ENCODE measurements at places on chromosomes 6 and 20.

GRCh38 chr20:37388831-37389230, 42.9 kb downstream of the SRC start:
- H3K4me3 ChIP-seq, result no peak overlapping the region
- H3K27ac ChIP-seq, result no peak overlapping the region
- no peaks in the 10 kb centered on the region for H3K27me3 ChIP-seq
- peaks cover 12% of the 10 kb centered on the region for H3K4me1 ChIP-seq

DNA sequence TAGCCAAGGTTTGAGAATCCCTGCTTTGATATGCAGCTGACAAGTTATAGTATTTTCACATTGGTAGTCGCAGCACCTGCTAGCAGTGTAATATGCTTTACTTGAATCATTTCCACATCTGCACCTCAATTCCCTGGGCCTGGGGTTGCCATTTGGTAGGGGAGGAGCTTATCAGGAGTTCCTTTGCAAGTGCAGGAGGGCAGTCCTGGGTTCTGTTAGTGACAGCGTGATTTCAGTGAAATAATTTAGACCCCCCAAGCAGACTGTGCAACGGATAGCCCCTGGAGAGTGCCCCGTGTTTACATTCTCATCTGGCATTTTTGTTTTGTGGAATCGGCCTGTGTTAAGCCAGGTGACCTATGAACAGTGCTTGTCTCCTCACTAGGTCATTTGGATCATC, 6.0 kb downstream of the RAB5IF start:
- no peak for DNase-seq
- no peak overlapping the region for H3K4me3 ChIP-seq
- H3K4me1 ChIP-seq, result peaks cover 20% of the 10 kb centered on the region
- H3K36me3 ChIP-seq, result peaks cover 85% of the 10 kb centered on the region

DNA sequence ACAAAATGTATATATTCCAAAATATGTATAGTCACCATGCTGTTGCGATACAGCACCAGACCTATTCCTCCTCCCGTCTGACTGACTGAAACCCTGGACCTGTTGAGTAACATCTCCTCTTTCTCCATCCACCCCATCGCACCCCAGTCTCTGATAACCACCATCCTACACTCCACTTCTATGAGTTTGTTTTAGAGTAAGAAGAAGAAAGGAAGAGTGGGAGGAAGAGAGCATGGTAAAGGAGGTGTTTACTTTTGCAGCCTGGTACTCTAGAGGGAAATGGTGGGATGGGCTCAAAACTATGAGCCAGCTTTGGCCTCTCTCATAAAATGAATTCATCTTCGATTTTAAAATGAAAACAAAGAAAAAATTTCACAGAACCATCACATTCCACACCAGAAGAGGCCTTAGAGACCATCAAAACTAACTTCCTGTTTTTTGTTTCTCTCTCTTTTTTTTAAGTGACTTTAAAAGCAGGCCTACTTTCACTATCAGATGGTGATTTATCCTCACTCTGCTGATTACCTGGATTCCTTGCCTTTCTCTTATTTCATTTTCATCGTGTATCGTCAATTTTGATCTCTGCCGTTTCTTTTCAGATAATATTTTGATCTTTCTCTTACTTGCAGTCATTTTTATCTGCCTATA, 16.8 kb upstream of the FUCA2 start:
- H3K4me1 ChIP-seq, result peaks cover 6% of the 10 kb centered on the region
- no peak overlapping the region for H3K4me3 ChIP-seq
- no peaks in the 10 kb centered on the region for H3K27me3 ChIP-seq
- no peak for DNase-seq
- H3K36me3 ChIP-seq, result no peaks in the 10 kb centered on the region

DNA sequence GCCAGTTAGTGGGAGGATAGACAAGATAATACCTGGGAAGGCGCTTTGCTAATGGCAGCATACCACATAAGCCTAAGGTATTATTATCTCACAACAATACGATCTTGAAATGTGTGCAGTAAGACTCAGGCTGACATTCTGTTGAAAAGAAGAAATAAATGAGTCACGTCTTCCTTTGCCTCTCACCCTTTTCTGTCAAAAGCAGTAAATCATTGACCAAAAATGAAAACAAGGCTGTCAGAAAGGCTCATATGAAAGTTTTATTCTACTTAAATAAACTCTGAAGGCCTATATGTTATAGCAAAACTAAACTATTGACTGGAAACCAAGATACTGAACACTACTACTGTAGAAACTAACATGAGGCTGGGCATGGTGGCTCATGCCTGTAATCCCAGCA, 43.1 kb upstream of the IL20RA start:
- H3K4me3 ChIP-seq, result no peak overlapping the region
- no peaks in the 10 kb centered on the region for H3K4me1 ChIP-seq
- no peak overlapping the region for H3K27ac ChIP-seq
- no peak for DNase-seq

DNA sequence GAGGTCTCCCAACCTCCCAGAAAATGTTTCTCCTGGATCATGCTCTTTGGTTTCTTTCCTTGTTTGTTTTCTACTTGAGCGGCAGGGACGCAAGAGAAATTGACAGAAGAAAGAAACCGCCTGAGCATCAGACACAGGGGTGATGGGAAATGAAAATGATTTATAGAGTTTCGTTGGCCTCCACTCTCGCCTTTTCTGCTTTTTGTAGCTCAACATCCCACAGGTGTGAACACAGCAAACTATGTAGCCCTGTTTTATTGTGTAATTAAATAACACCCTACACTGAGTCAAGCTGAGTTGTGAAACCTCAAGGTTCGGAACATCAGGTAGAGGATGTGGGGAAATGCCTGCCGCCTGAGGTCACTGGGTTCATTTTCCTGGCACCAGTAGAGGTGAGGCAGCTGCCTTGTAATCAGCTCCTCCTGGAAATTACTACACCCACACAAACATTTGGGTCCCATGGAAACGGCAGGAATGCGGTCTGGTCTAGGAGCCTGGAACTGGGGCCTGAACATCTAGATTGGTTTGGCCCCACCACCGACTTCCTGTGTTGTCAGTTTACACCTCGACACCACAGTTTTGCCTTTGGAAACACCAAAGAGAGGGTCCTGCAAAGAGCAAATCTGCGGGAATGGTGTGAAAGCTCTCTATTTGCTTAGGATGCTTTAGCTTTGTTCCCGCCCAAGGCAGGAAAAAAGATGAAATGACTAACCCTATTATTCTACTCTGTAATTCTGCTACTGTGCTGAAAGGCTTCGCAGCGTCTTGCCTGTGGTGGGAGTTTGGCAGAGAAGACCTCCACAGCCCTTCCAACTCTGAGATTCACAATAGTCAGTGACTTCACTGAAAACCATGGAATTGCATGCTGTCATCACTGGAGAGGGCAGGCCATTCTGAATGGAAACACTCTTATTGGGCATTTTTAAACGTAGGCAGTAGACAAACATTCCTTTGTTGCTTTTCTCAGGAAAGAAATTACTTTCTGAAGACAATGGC, 53.0 kb downstream of the ADAT2 start:
- H3K36me3 ChIP-seq, result no peaks in the 10 kb centered on the region
- DNase-seq, result no peak
- H3K27me3 ChIP-seq, result no peaks in the 10 kb centered on the region
- H3K27ac ChIP-seq, result peak overlapping the region; percentile 67
- H3K4me1 ChIP-seq, result peaks cover 6% of the 10 kb centered on the region
- H3K4me3 ChIP-seq, result no peak overlapping the region

DNA sequence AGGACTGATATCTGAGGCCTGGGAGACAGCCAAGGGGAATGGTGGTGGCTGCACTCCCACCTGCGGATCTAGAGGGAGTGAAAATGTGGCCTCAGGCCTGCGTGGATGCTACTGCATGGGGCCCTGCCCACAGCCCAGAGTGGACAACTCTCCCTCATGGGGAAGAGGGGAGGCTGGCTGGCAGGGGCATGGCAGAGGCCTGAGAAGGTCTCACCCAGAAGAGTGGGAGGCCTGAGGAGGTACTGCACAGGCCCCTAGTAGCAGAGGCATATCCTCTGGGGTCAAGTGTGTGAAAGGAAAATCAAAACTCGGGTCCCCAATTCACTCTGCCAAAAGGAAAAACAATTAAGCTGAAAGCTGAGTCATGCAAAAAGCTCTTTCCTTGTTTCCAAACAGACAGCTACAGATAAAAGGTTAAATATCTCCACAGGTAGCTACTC, 158.2 kb downstream of the AKAP7 start:
- H3K27me3 ChIP-seq, result no peaks in the 10 kb centered on the region
- H3K4me1 ChIP-seq, result peaks cover 8% of the 10 kb centered on the region
- H3K36me3 ChIP-seq, result no peaks in the 10 kb centered on the region
- DNase-seq, result peak; percentile 68
- H3K4me3 ChIP-seq, result no peak overlapping the region

GRCh38 chr6:28355743-28356665, 6.3 kb downstream of the ZKSCAN3 start:
- peaks cover 6% of the 10 kb centered on the region for H3K4me1 ChIP-seq
- no peaks in the 10 kb centered on the region for H3K27me3 ChIP-seq
- H3K36me3 ChIP-seq, result peaks cover 8% of the 10 kb centered on the region
- peak overlapping the region; percentile 50 for H3K4me3 ChIP-seq

DNA sequence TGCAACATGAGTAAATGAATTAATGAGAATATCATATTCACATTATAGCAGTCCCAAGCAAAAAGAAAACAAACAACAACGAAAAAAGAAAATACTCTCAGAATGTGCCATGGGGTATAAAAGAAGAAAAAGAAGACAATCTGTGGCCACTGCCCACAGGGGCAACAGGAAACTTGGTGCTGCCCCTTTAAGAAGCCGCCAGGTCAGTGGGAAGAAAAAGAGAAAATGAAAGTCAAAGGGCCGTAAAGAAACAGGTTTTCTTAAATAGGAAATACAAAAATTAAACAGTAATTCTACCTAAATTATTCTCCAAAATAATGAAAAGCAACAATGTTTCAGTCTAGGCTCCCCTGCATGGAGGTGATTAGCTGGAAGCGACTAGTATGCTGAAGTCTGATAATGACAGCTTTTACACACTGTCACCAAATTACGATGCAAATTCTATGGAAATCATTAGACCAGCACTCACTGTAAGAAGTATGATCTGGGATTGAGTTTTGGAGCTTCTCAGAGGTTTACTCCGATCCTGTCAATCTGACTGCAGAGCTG, 23.6 kb downstream of the GMDS start:
- H3K4me1 ChIP-seq, result no peaks in the 10 kb centered on the region
- DNase-seq, result no peak
- peak overlapping the region; percentile 43 for H3K4me3 ChIP-seq
- no peaks in the 10 kb centered on the region for H3K27me3 ChIP-seq
- peak overlapping the region; percentile 55 for H3K27ac ChIP-seq
- H3K36me3 ChIP-seq, result no peaks in the 10 kb centered on the region

DNA sequence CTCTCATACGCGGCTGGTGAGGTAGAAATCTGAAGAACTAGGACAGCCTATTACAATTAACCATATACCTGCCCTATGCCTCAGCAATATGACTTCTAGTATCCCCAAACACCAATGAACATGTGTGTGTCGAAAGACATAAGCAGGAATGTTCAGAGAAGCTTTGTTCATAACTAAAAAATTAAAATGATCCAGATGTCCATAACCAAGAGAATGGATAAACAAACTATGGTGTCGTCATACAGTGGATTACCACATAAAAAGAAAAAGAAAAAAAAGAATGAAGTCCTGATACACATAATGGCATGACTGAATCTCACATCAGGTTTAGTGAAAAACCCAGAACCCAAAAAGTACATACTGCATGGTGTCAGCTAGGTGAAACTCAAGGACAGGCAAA, 73.9 kb downstream of the MDN1 start:
- no peaks in the 10 kb centered on the region for H3K4me1 ChIP-seq
- H3K27ac ChIP-seq, result no peak overlapping the region
- DNase-seq, result no peak
- no peaks in the 10 kb centered on the region for H3K36me3 ChIP-seq

DNA sequence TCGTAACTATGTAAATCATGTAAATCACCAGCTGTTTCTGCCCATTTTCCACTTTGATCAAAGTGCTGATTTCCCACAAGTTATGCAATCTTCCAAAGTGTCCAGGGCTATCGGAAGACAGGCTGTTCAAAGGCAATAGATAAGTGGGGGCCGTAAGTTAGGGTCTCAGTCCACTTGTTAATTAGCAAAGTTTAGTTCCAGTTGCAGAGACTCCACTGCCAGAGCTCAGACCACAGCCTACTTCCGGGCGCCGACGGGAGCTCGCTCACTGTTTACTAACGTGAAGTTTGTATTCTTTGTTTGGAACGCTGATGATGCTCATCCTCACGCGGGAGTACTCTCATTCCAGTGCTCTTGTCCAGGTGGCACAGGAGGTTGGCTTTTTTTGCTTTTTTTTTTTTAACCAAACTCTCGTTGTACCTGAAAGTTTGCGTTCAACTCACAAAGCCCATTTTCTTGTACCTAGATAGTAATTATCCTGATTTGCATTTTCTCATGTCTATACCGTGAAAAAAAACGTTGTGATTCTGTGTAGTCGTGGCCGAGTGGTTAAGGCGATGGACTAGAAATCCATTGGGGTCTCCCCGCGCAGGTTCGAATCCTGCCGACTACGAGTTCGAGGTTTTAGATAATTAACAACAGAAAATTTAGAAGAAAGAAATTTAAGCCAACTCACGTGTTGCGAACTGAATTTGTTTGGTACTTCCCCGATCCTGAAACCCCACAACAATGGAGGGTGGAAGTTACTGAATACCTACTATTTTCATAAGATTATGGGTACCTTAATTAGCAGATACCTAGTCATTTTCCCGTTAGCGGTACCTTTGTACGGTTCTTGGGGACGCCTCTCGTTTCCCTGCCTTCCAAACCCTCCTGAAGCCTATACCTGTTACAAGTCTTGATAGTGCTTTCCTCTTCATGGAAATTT, 29.9 kb upstream of the ZNF184 start:
- H3K27ac ChIP-seq, result no peak overlapping the region
- peak overlapping the region; percentile 25 for H3K4me3 ChIP-seq
- peak; percentile 53 for DNase-seq
- H3K36me3 ChIP-seq, result no peaks in the 10 kb centered on the region
- H3K27me3 ChIP-seq, result peaks cover 17% of the 10 kb centered on the region

DNA sequence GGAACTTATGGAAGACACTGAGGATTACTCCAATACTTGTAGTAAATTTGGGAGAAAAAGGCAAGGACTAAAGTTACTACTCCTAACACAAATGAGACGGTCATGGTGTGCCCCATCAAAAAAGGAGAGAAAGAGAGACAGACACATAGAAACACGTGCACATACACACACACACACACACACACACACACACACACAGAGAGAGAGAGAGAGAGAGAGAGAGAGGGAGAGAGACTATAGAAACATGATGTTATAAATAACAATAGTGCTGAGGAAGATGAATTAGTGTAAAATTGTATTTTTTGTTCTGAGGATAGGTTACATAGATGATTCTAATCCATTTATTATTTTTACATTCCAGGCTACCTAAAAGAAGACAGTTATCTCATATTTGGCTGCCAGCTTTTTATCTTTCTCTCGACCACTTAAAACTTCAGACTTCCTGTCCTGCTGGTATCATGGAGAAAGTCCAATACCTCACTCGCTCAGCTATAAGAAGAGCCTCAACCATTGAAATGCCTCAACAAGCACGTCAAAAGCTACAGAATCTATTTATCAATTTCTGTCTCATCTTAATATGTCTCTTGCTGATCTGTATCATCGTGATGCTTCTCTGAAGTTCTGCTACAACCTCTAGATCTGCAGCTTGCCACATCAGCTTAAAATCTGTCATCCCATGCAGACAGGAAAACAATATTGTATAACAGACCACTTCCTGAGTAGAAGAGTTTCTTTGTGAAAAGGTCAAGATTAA, 10.5 kb downstream of the PLN start:
- no peaks in the 10 kb centered on the region for H3K27me3 ChIP-seq
- no peak overlapping the region for H3K4me3 ChIP-seq
- no peak for DNase-seq
- no peaks in the 10 kb centered on the region for H3K4me1 ChIP-seq

GRCh38 chr6:33075568-33076405, at the start of gene HLA-DPB1:
Gene HLA-DPB1 (plus strand): TSS chr6:33075990. CDS start chr6:33076042, 52 bp downstream.
- H3K27ac ChIP-seq, result peak within 1 kb of the TSS; percentile 66
- peak within 1 kb of the TSS; percentile 49 for H3K4me3 ChIP-seq
- peak; percentile 33 for DNase-seq
- H3K4me1 ChIP-seq, result no peaks in the 10 kb centered on the region

All from left lung (tissue), 14 donors.